Activated CD8-positive, alpha-beta memory T cell treated with anti-CD3 and anti-CD28 coated beads for 1 hour (primary cell): ENCODE measurements at places on chromosomes 2 and 18.

DNA sequence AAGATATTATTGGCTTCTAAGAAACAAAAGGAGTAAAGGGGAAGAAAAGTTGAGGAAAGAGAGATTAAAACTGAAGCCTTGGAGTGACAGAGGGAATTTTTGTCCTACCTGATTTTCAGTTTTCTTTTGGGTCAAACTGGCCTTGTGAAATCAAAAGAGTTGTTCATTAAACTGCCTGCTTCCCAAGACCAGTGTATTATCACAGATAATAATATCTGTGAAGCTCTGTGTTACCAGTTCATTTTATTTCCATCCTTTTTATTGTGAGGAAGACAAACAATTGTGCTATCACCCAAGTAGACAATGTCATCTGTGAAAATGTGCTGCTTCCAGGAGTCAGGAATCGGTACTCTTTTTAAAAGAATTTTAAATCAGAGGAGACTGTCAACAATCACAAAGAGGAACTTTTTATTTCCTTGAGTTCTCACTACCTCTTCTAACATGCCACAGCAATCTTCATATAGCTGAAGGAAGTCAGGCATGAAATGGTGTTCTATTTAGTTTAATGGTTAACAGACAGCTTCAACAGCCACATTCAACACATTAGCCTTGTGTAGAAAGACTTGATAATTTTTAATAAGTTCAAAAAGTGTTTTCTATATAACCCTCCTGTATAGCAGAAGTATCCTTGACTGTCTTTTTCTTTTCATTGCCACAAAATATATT lies 554.8 kb downstream of the PIK3C3 start:
- DNase-seq = no peak

GRCh38 chr2:9222239-9222892 lies 15.8 kb downstream of the ASAP2 start:
- DNase-seq = no peak

GRCh38 chr2:190354003-190354690 lies 10.8 kb downstream of the INPP1 start:
- no peak for DNase-seq

- DNase-seq = no peak
Measured at GRCh38 chr2:79159653-79160052, at the start of gene REG3A. Gene REG3A (minus strand): TSS chr2:79159753. CDS start chr2:79159405, 348 bp downstream.

GRCh38 chr2:161979490-161979889 lies 94.5 kb downstream of the DPP4 start:
- no peak for DNase-seq

DNA sequence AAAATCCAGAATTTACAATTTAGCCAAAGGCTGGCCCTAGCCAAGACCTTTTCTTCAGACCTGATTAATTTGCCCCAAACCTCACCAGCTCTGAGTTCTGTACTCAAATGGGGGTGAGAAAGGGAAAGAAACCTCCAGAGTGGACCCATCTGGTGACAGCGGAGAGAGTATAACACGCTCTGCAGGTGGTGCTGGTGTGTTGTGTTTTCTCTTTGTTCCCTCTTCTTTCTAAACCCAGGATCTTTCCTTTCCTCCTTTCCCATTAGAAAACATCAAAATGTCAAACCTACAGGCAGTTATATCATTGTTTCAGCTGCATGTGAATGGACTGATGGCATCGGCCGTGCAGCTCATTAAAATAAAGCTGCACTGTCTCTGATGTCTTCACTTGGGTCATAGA lies 253.2 kb upstream of the SP5 start:
- no peak for DNase-seq

DNA sequence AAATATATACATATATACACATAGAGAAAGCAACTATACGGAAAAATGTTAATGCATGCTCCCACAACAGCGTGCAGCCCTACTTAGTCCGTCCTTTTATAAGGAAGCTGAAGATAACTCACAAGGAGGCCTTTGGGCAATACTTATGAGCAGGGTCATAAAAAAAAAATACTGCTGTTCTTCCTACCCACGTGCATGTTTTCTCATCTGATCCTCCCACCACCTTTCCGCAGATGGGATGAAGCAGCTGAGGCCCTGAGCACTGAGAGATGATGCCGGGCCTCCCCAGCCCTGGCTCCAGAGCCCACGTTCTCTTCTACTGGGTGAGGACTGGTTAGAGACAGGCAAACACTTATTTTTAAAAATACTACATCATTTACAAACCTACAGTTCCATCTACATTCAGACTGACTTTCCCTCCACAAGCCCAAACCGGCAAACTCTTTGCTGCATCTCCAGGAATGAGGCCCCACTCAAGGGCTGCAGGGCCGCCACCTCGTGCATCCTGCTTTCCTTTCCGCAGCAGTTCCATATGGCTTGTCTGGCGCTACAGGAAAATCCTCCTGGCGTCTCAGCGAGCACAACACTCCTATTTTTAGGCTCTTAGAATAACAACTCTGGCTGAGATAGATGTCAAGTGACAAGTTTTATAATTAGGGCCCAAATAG lies 41.6 kb downstream of the TBC1D8 start:
- no peak for DNase-seq

DNA sequence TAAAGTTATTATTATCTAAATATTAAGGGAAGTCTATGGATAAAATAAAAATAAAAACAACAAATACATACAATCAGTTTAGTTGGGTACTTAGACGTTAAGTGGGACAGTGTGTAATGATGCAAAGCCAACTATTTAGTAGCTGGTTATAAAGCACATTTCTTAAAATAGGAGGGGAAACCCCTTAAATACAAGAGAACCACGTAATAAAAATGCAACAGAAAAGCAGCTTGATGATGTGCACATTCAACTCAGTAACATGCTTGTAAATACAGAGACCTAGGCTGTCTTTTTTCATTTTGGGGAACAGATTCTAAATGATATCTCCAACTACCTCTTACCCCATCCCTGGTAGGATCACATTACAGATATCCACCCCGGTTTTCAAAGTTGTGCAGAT lies 134.3 kb upstream of the AQP4 start:
- no peak for DNase-seq

DNA sequence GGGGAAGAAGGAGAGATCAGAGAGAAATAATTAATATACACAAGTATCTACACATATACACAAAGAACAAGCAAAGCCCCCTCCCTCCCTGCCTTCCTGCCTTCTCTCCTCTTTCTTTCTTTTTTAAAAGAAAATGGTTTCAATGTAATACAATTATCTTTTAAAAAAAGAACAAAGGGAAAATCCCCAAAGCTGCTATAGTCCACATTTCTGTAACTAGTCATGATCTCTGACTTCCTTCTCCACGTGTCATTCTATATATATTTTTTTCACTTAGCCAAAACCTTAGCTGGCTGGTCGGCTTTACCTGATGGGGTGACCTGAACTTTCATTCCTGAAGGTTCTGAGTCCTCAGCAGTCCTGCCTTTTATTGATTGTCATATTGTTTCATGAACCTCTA lies 44.3 kb downstream of the MAP3K20 start:
- DNase-seq = no peak

- no peak for DNase-seq
Measured at GRCh38 chr2:210642333-210642732, 85.9 kb downstream of the CPS1 start.

- DNase-seq = no peak
Measured at GRCh38 chr18:57754577-57755338, 48.4 kb downstream of the ATP8B1 start.
